ENCODE measurements at places on chromosomes 7 and 10. TPM values are rescaled to one million over a fixed set of nuclear protein-coding genes. Genes with fewer than 3 reads are reported as not detected.
A peak's percentile ranks its signal among the peaks of the same experiment; 100 is the strongest.

The CALCR gene
- total RNA-seq, result 0.27 TPM

The ZNF33A gene
- total RNA-seq, result 28.9 TPM

The SPDYE9 gene
- not detected for total RNA-seq

The PRF1 gene
- total RNA-seq, result 6.1 TPM

The PODXL gene
- total RNA-seq, result 55.5 TPM

The TFPI2 gene
- 5.9 TPM for total RNA-seq

The TBXAS1 gene
- total RNA-seq, result 22.1 TPM

The FAM180A gene
- total RNA-seq, result 67.1 TPM

The AGR2 gene
- not detected for total RNA-seq

The OLAH gene
- 1.1 TPM for total RNA-seq

The FGFBP3 gene
- 1.2 TPM for total RNA-seq

The AKR1D1 gene
- not detected for total RNA-seq

The GRID2IP gene
- total RNA-seq, result 0.39 TPM

The PAX2 gene
- total RNA-seq, result not detected

GRCh38 chr10:119113751-119114732 is 10.1 kb downstream of the DENND10 start:
- no peak for DNase-seq

DNA sequence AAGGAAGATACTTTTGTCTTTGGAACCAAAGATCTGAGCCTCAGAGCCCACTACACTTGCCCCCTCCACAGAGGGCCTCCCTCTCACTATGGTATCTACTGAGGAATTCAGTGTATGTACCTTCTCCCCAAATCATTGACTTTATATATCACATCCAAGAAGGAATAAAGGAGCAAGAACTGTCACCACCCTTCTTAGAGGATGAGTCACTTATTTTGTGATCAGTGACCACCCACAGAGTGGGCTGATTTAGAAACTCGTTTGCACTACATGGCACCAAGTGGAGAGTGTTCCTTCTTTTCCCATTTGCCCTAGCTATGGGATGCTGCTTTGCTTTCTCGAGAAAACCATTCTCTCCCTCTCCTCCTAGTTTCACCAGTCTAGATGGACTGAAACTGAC is 5.7 kb downstream of the TMEM243 start:
- no peak for DNase-seq

- no peak for DNase-seq
Observed at GRCh38 chr7:104855861-104856260, 158.1 kb upstream of the KMT2E start.

DNA sequence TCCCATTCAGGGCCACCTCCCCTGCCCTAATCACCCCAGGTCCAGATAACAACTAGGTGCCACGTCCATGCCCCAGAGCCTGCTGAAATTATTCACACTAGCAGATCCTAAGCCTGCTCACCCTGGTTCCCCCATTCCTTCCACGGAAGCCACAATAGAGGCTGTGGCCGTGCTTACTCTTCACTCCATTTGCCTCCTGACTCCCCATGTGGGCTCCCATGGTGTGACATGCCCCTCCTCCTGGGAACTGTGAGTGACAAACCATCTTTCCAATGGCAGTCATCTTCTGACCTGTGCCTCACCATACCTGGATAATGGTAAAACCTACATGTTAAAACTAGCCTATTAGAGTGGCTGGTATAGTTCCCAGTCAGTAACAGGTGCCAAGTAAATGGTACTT is 216.2 kb upstream of the PRKCQ start:
- no peak for DNase-seq

DNA sequence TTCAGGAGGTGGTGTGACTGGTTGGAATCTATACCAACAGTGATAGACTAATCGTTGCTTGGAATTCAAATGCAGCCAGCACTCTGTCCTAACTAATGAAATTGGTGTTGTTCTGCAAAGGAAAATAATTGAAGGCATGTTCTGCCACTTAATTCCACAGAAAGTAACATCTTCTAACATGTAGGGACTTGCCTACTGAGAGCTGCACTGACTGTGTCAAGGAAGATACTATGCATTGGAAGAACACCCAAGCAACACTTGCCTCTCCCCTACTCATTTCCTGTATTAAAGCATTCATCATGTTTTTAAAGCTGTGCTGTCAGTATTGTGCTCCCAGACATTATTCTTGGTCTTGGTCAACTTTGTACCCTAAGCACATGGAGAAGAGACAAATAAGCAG is 2.7 kb upstream of the CYP3A7 start:
- DNase-seq, result no peak

- no peak for DNase-seq
Observed at GRCh38 chr10:4767033-4767814, 58.8 kb upstream of the AKR1E2 start.

- DNase-seq, result no peak
Observed at GRCh38 chr10:127182161-127182560, 14.2 kb downstream of the INSYN2A start.

DNA sequence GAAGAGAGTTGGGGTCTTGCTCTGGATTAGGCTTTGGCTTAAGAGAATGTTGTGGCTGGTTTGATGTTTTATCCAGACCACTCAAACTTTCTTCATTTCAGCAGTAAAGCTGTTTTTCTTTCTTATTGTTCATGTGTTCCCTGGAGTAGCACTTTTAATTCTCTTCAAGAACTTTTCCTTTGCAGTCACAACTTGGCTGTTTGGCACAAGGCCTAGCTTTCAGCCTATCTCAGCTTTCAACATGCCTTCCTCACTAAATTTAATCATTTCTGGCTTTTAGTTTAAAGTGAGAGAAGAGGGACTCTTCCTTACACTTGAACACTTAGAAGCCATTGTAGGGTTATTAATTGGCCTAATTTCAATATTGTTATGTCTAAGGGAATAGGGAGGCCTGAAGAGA is 18.1 kb downstream of the CCDC126 start:
- no peak for DNase-seq

- no peak for DNase-seq
Observed at GRCh38 chr7:143257501-143257900, 5.7 kb upstream of the GSTK1 start.

- no peak for DNase-seq
Observed at GRCh38 chr7:76260171-76260703, 42.2 kb upstream of the HSPB1 start.

DNA sequence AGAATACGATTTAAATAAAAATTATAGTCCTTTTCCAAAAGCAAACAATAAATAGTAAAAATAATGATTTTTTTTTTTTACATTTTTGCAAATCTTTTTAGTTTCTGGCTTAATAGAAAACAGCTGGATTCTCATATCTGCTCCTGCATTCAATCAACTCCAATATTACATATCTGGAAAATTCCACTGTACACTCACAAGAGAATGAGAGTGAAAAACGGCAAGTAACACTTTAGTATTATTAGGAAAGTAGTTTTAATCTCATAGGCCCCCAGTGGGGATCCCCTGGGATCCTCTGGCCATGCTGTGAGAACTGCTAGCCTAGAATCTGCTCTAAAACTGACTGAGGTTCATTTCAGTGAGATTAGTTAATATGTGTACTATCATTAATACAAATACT is 128.6 kb upstream of the LRRN3 start:
- no peak for DNase-seq

DNA sequence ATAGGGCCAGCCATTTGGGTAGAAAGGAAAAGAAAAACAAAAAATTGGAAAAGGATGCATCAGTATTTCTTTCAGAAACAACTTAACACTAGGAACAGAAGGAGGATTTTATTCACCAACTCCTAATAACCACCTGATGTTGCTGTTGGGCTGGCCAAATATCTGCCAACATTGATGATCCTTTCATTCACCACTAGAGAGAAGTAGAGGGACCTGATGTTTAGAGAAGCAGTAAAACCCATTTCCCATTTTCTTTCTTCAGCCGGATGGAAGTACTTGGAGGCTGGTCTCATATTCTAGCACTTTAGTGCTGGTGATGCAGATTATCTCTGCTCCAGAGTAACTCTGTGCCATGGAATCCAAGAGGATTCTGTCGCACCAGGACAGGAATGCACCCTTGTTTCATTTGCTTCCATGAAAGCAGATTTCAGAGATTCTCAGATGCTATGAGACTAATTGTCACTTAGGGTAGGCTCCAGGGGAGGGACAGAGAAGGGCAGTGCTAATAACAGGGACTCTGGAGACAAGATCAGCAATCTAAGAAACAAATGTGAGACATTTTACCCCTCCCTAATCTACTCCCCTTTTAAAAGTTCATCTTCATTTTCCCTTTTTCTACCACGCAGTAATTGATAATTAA is 3.1 kb downstream of the KLLN start:
- no peak for DNase-seq

GRCh38 chr10:43338117-43338516 is 33.3 kb upstream of the FXYD4 start:
- no peak for DNase-seq

GRCh38 chr7:39428221-39428620 is 138.0 kb upstream of the YAE1 start:
- no peak for DNase-seq

DNA sequence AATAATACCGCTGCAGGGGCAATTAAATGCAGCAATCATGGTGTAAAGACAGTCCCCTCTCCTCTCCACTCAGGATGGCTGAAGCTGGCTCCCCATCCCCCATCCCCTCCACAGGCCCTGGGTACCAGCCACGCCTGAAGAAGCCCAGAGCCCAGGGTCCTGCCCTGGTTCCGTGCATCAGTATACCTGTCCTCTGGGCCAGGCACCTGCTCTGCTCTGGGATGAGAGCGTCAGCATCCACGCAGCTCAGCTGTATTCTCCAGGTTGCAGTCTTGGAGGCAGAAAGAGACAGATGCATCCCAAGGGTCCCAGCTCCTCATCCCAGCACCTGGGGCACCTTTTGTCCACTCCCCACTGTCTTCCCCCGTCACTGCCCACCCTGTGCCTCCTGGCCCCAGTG is 233.8 kb downstream of the TCERG1L start:
- no peak for DNase-seq

DNA sequence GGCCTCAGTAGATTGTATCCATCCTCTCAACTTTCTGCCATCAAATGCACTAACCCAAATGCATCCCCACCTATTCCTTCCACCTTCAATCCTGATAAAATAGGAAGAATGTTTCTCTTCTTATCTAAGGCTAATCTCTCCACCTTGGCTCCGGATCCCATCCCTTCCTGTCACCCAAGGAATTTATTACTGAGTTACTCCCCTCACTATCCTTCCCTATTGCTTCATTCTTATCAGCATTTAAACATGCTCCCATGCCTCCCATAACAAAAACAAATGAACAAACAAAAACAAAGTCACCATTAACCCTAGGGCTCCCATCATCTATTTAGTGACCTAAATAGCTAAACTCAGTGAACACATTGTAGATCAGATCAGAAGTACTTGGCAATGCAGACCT is 25.3 kb downstream of the AASS start:
- DNase-seq, result no peak

DNA sequence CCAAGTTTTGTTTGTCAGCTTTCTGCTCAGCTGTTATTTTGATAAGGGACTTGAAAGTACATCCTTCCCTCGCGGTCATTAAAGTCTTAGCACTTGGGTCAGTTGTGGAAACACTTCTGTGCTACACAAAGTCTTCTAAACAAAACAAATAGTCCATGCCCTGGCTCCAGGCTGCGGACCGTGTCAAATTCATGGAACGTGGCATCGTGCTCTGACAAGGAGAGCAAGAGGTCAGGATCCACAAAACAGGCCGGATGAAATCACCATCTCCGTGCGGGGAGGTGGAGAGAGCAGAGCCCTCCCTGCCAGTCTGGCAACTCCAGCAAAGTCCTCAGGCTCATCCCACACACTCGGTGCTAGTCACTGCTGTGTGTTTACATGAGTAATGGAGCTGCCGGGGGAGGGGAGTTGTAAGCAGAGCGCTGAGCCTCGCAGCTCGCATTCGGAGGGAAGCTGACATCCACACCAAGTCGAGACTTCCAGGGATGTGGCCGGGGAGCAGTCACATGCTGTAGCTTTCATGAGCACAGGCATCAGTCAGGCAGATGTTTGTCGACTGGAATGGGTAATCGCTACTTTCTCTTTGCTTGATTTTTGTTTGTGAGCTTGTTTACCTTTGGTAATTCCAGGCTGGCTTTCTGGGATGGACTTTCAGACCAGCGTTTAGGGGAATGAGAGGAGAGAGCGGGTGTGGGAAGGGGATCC is 147.6 kb downstream of the ARID5B start:
- DNase-seq, result peak; percentile 94

Data from aorta (tissue), 5 donors.